Anterior cingulate cortex (tissue), 58 donors: ENCODE measurements at places on chromosomes 11 and 22.
A peak's percentile ranks its signal among the peaks of the same experiment; 100 is the strongest.

DNA sequence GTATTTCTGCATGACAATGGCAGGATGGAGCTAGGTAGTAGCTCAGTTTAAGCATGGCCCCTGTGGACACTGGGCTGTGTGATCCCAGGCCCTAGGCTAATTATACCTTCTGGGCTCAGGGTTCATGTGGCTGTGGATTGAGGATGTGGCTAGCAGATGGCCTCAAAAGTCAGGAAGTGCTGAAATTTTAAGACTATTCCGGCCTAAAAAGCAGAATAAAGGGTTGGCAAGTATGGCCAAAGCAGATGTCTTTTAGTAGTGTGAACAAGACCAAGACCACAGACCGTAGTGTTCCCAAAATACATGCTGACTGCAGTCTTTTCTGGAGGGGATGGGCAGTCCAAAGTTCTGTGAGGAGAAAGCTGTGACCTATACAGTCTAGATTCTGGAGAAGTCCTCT lies 115.7 kb upstream of the RAG2 start:
- DNase-seq, result no peak

DNA sequence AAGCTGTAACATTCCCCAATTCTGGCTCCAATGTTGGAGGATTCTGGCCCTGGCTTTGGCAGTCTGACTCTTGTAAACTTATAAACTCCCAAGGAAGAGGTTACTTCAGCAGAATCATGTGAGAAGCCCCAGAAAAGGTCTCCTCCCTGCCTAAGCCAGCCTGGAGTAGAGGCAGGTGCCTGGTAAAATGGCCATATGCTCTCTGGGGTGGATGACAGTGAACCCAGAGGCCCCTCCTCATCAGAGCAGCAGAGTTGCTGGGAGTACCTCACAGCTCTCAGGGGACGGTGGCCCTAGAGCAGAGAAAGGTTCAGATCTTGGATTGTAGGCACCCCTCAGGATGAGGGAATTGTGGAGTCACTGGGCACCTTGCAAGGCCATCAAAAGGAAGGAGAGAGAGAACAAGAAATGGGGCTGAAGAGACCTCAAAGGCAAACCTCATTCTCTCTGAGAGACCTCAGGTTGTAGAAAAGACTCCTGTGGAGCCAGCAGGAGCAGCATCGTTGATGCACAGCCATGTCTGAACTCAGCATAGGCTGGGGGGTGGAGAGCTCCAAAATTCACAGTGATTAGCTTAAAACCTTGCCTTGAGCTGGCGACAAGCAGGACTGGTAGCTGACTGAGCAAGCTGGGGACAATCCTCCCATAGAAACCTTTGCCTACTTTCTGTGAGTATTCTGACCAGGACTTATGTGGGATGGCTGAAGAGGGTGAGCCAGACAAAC lies 4.9 kb upstream of the P2RY6 start:
- no peak for DNase-seq

DNA sequence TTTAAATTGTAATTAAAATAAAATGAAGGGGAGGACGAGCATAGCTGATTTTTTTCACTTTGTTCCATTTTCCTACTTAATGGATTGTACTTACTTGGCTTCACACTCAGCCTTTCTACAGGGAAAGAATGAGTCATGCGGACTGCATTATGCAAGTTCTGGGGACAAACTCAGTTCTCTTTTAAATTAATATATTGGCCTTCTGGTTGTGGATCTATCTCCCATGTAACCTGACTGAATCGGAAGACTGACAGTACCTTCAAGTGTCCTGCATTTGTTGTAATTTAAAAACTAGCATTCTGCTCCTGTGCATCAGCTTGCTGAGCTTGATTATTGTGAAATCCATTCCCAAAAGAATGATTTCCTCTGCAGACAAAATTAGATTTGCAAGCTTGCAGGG lies 12.2 kb downstream of the OR8D1 start:
- DNase-seq, result no peak

GRCh38 chr11:76768088-76768908 lies 14.9 kb upstream of the TSKU start:
- DNase-seq, result peak; percentile 10

- no peak for DNase-seq
Observed at GRCh38 chr11:123241294-123241693, 46.2 kb upstream of the CLMP start.

GRCh38 chr11:69726019-69726418 lies 22.2 kb upstream of the FGF19 start:
- no peak for DNase-seq

DNA sequence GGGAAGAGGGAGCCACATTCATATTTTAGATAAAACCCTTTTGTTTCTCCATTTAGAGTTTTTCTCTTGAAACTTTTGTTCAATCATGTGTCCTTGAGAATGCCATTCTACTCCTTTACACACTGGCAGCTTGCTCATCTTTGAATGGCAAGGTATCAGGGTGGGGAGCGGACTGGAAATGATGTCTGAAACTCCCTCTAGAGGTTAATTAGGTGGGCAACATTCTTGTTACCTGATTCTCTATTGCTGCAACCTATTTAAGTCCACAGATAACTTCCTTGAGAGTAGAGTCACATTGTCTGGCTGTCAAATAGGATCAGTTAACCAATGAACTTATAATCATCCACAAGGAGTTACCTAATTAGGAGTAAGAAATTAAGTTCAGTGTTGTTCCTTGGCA lies 533.6 kb upstream of the API5 start:
- DNase-seq, result no peak

GRCh38 chr11:60926500-60926899 lies 2.2 kb downstream of the TMEM132A start:
- DNase-seq, result no peak

GRCh38 chr11:15806217-15806616 lies 550.1 kb downstream of the SOX6 start:
- DNase-seq, result no peak

DNA sequence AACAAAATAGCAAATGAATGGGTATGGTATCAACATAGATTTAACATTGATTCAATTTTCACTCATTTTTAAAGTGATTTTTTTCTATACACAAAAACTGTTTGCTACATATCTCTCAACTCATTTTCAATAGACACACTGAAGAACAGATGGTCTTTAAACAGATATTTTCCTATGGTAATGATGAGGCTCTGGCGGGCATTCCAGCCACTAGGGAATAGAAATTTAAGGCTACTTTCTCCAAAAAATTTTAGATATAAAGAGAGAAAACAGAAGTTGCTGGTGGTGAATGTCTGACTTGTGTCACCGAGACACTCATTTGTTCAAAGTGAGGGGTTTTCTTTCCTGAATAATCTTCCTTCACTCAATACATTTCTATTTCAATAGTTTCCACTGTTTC lies 693.0 kb downstream of the ETS1 start:
- no peak for DNase-seq

GRCh38 chr11:76236092-76236999 lies 30.0 kb upstream of the WNT11 start:
- DNase-seq, result peak; percentile 71

GRCh38 chr22:46813816-46814597 lies 51.6 kb downstream of the TBC1D22A start:
- no peak for DNase-seq

- DNase-seq, result no peak
Observed at GRCh38 chr11:67288198-67288451, 978 bp upstream of the ANKRD13D start.

DNA sequence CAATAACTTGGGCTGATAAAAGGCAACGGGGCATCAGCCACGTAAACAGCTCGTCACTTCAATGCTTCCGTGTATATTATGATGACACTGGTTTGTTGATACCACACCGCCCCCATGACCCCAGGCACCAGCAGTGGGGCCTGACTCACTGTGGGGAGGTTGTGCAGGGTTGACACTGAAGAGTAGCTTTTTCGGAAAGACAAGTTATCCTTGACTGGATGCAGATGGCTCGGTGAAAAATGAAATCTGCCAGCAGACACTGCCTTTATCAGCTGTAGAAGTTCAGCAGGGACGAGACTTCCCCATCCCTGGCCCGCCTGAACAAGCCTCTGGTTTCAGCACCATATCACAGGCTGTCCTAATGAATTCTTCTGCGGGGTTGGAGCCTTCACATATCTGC lies 55.6 kb downstream of the WT1 start:
- no peak for DNase-seq

DNA sequence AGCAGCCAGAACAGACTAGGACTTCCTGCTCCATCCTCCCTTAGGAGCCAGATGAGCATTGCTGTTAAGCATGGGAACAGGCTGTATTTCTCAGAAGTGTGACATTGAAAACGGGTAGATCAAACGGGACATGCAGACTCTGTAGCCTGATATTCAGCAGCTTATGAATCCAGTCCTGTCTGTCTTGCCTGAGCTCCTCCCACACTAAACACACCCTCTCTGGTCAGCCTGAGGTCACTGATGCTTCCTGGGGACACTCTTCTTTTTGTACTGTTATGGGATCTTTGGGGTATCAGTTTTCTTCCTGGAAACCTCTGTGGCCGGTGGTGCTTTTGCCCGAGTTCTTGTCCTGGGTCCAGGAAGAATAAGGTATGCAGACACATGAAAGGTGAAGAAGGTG lies 35.8 kb downstream of the C11orf91 start:
- no peak for DNase-seq

DNA sequence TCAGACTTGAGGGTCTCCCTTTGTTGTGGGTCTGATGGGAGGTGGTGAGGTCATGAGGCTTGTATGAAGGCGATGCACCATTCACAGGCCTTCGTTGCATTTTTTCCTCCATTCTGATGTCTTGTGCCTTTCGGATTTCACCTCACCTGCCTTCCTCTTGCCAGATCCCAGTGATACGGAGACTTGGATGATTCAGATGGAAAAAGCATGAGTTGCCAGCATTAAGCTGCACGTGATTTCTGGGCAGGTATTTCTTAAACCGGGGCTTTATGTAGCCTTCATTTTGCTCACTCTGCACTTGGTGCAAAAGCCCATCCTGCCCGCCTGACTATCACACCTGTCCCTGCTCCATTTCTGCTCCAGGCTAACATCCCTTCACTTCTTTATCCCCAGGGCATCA lies 216.7 kb downstream of the SNX19 start:
- no peak for DNase-seq

DNA sequence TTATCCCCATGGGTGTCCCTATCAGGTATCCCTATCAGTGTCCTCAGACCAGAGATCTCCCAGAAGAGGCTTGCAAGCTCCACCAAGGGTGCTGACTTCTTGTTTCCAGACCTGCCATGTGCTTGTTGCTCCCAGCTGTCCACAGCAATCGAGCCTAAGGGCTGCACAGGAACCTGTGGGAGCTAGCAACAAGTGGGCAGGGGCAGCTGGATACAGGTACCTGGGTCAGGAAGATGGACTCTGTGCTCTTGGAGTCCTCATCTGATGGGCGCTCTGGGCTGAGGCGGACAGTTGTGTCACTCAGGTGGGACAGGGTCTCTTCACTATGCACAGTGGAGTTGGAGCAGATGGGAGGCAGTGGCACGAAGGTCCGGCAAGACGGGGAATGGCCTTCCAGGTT lies 99.2 kb downstream of the RNF169 start:
- DNase-seq, result no peak

DNA sequence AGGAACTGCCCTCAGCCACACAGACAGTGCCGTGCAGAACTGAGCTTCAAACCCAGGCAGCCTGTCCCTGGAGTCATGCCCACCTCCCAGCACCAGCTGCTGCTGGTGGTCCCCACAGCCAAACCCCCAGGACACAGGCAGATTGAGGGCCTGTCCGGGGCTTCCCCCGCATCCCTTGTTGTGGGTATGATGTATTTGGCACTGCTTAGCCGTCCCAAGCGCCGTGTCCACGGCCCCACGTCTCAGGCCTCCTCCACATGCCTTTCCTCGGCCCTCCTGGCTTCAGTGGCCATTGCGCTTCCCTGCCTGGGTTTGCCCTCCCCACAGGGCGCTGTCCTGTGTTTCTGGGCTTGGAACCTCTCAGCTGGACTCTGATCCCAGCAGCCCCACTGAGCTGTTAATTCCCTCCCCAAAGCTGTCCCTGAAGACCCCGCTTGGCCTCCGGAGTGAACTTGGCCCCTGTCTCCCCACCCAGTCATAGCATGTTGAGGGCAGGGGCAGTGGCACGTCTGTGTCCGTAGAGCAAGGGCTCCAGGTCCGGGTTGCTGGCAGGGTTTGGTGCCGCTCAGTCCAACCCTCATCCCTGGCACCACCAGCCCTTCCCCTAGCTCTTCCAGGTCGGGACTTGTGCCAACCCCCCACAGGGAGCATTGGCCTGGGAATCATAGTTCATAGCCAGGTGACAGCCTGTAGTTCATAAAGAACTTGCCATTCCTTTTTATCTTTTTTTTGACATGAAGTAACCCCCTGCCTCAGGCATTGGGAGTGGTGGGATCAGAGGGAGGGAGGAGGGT lies 34.5 kb upstream of the TEF start:
- no peak for DNase-seq

DNA sequence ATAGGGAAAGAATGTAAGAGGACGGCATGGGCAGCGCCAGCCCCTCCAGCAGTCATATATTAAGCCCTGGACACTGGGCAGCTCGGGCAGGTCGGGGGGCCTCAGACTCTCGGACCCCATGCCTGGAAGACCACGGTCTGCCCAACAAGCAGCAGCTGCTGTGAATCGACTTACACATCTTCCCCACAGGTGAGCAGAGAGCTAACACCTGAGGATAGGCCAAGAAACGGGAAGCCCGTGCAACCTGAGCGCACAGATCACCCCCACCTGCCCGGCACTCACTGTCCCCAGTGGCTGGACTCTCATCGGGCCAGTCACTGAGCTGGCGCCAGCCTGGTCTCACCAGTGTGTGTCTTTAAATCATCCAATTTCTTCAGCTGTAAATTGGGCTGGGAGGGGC lies 4.7 kb upstream of the TCF20 start:
- no peak for DNase-seq

DNA sequence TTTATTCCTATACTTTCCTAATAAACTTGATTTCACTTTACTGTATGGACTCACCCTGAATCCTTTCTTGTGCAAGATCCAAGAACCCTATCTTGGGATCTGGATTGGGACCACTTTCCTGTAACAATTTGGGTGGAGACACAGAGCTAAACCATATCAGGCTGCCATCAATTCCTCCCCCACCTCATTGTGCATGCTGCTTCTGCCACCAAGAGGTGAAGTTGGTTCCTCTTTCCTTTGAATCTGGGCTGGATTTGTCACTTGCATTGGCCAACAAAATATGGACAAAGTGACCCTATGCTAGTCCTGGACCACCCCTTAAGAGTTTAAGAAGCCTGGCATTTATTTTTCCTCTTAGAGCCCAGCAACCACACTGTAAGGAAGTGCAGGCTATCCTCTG lies 39.4 kb upstream of the CEP295 start:
- no peak for DNase-seq

DNA sequence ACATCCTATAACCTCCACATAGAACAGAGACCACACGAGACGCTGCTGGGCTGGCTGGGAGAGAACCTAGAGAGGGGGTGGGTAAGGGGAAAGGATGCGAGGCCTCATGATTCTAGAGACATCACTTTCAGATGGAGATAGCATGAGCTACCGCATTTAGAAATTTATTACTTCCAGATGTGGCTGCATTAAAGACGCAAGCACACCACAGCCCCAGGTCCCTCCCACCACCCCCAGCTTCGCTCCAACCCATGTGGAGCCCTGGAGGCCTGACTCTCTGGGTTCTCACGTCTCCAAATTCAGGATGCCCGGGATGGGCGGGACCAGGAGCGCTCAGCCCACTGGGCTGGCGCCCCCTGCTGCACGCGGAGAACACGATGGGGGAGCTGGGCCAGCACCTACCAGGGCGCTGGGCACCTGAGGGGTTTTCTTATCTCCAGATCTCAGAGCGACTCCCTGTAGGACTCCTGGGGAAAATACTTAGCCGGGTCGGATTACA lies 13.6 kb downstream of the MRPL21 start:
- DNase-seq, result no peak

GRCh38 chr11:102240502-102240901 lies 76.8 kb upstream of the BIRC3 start:
- DNase-seq, result no peak

- no peak for DNase-seq
Observed at GRCh38 chr22:45686836-45687235, 15.2 kb downstream of the ATXN10 start.
